T-helper 2 cell (primary cell): ENCODE measurements at places on chromosomes 5 and 9.

GRCh38 chr5:91357012-91357634 is 26.0 kb downstream of the ARRDC3 start:
- DNase-seq = no peak

GRCh38 chr9:7011395-7012067 is 253.8 kb downstream of the KDM4C start:
- no peak for DNase-seq

DNA sequence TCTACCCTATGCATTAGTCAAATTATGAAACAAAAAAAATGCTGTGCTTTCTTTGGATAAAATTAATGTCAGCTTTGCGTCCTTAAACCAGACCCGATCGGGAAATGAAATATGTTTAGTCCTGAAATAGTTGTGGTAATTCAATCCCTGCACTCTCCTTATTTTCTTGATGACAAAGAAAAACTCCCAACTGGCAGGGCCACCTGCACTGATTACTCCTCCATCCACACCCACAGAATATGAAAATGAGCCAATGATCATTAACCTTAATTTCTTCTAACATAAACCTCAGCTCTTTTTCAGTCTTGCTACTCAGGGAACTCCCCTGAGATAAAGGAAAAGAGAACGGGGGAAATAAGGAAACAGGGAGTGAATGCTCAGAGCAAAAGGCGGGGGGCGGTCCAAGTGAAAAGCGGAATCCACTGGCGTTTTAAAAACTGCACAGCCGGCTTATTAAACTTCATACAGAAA is 245.3 kb downstream of the BNC2 start:
- DNase-seq = no peak

GRCh38 chr9:120668399-120668798 is 45.9 kb downstream of the MEGF9 start:
- no peak for DNase-seq

DNA sequence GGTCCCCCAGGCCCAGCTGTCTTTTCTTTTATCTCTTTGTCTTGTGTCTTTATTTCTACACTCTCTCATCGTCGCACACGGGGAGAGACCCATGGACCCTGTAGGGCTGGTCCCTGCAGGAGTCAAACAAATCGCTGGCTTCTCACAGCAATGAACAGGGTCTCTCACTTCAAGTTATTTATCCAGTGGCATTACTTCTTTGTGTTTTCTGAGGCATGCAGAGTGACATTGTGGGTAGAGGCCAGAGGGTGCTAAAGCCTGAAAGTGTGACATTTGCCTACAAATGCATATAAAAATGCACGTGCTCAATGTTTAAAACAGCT is 127.6 kb downstream of the ST8SIA4 start:
- no peak for DNase-seq

DNA sequence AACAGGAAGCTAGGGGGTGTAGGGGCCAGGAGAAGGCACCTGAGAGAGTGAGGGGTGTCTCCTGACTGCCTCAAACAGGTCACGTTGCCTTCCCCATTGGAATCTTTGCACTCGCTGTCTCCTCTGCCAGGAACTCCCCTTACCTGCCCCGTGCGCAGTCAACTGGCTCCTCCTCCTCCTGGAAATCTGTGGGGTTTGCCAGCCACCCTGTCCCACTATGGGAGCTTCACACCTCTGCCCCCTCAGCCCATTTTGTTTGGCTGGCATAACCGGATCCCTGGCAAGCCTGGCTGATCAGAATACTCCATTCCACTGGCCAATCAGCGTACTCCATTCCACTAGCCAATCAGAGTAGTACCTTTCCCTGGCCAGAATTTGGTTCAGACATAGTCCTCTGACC is 10.4 kb upstream of the SLC34A1 start:
- no peak for DNase-seq

DNA sequence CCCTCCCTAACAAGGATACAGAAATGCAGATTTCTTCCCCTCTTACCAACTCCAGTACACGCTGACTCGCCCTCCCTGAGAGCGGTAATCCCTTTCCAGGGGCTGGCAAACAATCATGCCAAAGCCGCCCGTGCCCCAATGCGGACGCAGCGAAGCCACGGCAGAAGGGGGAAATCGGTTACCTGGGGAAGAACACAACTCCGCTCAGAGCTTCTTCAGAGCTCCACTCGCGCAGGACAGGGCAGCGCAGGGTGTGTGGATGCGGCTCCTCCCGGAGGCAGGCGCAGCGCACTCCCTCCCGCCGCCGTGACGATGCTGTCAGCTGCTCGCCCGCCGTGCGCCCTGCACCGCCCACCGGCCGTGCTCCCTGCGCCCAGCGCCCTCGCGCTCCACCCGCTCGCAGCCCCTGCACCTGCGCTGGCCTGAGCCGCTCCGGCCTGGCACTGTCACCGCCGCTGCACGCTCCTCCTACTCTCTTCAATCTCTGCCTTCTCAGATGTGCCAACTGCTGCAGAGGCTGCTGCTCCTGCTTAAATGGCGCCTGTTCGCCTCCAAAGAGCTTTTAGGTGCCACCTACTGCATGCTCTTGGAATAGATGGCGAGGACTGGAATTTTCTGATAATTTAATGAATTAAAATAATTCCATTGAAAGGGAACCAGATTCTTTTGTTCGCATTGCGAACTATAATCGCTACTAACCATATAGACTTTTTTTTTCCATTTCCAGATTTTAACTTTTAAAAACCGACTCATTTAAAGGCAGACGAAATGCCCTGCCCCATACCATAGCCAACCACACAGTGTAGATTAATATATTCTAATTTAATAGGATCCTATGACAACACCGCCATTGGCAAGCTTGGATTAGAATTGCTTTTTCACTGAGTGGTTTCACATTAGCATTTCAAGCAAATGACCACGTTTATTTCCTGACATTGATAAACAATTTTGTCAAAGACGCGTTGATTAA is at the start of gene DIRAS2:
Gene DIRAS2, minus strand, starts transcription at position 255 of the 970 bp plus-strand sequence. CDS start 28,997 bp downstream, outside the sequence.
- no peak for DNase-seq
